ENCODE measurements at places on chromosomes 11 and 22.

DNA sequence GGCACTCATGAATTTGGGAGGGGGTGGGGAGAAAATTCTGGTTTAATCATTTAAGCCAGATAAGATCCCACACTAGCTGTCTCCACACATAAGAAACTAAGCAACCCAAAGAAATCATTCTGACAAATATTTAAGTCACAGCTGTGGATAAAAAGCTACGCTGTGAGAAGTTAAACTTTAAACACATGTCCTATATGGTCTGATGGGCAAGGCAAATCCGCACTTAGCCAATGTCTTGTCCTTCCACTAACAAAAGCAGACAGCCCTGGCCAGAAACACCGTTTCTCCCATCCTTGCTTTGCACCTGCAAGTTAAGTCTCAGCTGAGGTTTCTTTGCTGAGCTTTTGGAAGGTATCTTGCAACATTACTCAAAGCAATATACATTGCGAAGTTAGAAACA lies 68.0 kb downstream of the ETS1 start:
- DNase-seq, result no peak

GRCh38 chr11:112219476-112220232 lies 6.6 kb upstream of the PTS start:
- DNase-seq, result peak; percentile 61

GRCh38 chr11:1699771-1700170 lies 2.8 kb downstream of the KRTAP5-6 start:
- DNase-seq, result no peak

- no peak for DNase-seq
These were observed 9.0 kb upstream of the RASD2 start for GRCh38 chr22:35531676-35532075.

DNA sequence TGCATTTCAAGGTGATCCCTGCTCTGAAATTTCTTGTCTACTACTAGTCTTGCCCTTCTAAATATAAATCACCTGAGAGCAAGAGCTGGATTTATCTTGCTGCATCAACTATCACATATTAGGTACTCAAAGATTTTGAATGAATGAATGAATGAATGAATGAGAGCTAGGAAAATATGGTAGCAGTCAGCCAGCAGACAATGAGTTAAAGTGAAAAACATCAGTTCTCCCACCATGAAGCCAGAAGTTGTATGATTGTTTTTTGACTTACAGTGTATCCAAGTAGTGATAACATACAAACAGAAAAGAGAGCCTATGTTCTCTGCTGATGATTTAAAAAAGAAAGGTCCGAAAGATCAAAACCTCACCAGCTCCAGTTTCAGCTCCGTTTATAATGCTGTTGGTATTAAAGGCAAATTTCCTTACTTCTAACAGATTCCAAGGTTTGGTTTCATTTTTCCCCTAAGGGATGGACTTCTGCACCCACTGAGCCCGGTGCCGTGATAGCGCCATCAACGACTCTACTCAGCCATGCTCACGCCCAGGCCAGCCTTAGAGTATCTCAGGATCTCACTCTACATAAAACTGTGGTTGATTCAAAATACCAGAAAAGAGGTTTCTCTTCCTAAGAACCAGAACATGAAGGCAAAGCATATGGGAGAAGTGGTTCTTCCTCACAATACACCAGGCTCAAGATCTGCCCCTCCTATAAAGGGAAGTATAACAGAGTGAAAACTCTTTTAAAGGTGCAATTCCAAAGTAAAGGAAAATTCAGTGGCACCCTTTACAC lies 92.0 kb downstream of the SGSM3 start:
- no peak for DNase-seq

- peak; percentile 92 for DNase-seq
These were observed 128.9 kb downstream of the CCDC34 start for GRCh38 chr11:27234043-27234668.

GRCh38 chr22:49431551-49431950 lies 396.1 kb downstream of the BRD1 start:
- DNase-seq, result no peak

DNA sequence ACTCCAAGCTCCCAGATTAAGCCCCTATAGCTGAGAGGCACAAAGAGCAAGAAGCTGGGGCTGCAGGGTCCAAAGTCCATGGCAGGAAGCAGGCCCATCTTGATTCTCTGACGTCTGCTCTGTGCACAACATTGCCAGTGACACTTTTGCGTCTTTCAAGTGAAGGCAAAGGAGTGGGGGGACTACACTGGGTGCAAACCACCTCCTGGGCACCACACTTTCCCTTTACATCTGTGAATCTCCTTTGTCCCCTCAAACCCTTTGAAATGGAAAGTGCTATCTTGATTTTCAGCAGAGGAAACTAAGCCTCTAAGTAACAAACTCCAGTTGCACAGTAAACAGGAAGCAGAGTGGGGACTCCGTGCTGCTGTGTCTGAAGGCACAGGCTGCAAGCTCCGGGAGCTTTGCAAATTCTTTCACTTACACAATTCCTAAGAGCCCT lies 428.0 kb downstream of the LARGE1 start:
- DNase-seq, result no peak

GRCh38 chr22:46064966-46065666 lies 85.2 kb upstream of the PPARA start:
- no peak for DNase-seq

DNA sequence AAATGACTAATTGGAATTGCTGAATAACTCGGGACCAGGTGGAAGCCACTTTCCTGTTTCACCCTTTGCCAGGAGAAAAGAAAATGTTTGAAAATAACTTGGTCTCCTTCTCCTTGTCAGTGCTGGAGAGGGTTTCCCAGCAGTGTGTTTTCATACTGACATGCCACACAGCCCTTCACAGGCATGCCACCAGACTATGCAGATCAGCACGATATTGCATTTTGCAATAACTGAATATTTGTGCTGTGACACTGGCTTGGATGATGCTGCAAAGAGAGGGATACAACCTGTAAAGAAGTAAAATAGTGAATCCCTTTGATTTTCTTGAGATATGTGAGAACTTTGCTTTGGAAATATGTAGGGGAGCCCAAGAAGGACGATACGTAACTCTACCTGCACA lies 200.0 kb upstream of the NAV2 start:
- DNase-seq, result no peak

DNA sequence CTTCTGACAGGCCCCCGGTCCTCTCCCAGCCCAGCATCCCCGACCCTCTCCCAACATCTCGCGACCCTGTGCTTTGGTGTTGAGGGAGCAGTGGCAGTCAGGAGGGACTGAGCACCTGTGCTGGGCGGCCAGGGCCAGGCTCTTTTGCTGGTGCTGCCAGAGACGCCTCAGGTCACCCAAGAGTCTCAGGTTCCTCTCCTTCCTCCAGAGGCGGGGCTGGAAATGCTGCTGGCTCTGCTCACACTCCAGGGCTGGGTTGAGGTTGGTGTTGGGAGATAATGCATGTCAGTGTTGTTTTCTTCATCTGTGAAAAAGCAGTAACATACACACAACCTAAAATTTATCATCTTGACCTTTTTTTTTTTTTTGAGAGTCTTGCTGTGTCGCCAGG lies 1.2 kb upstream of the IGLL1 start:
- DNase-seq, result no peak

DNA sequence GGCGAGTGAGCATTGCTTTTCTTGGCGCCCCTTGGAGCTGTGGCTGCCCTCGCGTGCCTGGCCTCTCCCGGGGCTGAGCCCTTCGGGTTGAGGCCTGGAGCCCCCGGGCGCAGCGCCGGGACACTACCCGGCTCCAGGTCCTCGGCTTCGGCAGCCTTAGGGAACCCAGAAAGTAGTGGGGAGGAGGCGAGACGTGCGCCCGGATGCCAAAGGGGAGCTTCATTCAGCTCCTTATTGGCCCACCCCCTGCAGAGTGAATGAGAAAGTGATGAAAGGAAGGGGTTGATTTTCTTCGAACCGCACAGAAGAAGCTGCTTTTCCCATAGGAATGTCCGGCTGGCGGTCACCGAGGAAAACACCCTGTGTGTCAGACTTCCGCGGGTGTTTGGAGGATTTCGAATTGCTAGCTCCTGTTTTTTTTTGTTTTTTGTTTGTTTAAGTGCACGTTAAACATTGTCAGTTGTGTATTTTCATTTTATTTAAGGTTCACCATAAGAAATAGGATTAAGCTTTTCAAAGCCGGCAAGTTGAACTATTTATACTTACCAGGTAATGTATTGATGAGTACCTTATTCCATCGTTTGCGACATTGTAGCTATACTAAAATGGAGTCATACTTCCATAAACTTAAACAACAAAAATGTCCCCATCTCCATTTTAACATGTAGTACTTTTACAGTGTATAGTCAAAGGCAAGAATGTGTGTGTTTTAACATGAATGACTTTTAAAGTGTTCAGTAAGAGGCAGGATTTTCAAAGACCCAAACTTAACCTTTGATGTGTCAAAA lies 841 bp upstream of the EIF4G2 start:
- peak; percentile 86 for DNase-seq

- DNase-seq, result no peak
These were observed 5.7 kb downstream of the CELSR1 start for GRCh38 chr22:46531581-46532175.

- peak; percentile 53 for DNase-seq
These were observed 891.2 kb downstream of the KCNA4 start for GRCh38 chr11:29125606-29126005.

GRCh38 chr11:134153147-134153905 lies 70.4 kb downstream of the NCAPD3 start:
- no peak for DNase-seq

- no peak for DNase-seq
These were observed 24.6 kb downstream of the PPIL2 start for GRCh38 chr22:21690401-21690801.

GRCh38 chr22:45454275-45454674 lies 40.8 kb downstream of the RIBC2 start:
- DNase-seq, result peak; percentile 97

DNA sequence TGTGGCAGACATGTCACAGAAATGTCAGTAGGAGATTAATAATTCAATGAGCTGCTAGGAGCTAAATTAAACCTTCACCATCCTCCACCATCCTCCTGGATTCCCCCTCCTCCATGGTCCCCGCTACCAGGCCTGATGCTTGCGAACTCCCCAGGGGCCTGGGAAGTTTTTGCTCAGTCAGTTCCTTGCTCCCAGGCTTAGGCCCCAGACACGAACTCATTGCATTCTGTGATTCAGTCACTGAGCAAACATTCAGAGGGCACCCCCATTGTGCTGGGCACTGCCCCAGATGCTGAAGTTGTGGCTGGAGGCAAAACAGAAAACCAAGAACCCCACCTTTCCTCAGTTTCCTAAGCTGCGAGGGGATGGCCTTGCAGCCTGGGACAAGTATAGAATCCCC lies 14.3 kb downstream of the NPTXR start:
- peak; percentile 18 for DNase-seq

DNA sequence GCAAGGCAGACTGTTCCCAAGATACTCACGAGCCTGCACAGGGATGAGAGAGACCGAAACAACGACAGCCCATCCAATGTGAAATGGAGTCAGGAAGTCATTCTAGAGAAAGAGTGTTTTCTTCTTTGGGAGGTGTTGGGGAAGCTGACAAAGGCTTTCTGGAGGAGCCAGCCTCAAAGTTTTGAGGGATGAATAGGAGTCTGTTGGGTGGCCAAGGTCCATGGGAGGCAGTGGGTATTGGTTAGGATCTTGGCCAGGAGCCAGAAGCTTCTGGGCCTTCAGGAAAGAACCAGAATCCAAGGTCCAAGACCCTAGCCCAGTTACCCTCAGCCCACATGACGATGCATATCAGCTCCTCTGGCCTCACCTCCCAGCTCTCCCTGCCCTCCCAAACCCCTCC lies 59.9 kb upstream of the SHISAL1 start:
- DNase-seq, result no peak

DNA sequence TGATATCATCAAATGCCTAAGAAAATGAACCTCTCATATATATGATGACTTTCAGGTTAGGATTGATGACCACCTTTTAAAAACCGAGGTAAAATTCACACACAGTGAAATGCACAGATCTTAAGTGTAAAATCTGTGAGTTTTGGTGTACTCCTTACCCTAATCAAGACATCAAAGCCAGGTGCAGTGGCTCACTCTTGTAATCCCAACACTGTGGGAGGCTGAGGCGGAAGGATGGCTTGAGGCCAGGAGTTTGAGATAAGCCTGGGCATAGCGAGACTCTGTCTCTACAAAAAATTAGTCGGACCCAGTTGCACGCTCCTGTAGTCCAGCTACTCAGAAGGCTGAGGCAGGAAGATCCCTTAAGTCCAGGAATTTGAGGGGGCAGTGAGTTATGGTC lies 140.4 kb downstream of the UVRAG start:
- DNase-seq, result no peak

- peak; percentile 87 for DNase-seq
These were observed 40.5 kb downstream of the MICAL2 start for GRCh38 chr11:12150831-12151382.

- DNase-seq, result no peak
These were observed 27.4 kb downstream of the SEZ6L start for GRCh38 chr22:26196657-26197056.

DNA sequence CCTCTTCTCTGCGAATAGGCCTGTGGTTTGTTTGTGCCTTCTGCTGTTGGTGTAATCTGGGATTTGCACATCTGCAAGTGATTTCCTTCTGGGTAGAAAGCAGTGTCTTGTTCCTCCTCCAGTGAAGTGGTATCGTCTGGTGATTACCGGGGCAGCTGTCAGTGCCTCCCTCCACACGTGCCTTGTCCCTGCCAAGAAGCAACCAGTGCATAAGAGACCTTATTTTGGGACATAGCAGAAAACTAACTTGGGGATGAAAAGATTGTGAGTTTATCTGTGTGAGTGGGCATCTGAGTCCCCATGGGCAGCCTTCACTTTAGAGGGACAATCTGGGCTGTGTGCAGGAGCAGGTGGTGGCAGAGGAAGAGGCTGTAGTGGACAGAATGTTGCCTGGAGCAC lies 71.5 kb upstream of the SORL1-AS1 start:
- DNase-seq, result peak; percentile 60

DNA sequence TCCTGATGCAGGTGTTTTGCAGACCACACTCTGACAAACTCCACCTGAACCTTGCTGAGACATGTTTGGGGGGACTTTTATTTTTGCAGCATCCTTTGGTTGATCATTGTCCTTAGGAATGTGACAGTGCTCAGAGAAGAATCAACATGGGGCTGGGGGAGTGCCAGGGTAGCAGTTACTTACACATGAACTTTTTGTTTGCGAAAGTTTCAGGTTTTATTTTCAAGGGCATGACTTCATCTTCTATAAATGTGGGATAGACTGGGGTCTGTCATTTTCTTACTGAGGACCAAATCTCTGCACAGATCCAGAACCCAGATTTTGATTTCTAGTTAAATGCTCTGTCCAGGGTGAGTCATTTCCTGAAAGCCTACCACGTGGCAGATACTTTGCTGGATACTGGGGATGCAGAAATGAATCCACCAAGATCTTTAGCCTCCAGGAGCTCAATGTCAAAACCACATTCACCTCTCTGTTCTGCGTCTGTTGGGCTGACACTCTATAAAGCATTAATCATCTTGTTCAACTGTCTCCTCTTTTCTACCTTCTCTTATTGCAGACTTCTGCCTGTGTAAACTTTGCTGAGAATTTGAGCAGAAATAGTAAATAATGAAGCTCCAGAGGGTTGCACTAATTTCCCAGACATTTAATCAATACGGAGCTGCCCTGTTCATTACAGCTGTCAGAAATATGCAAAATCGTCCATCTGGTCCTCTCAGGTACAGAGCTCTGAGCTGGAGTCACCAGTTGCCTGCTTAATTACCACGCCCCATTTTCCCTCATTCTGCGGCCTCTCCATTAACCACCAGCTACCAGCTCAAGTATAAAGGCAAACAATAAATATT lies 387.9 kb downstream of the MIAT start:
- peak; percentile 50 for DNase-seq

- no peak for DNase-seq
These were observed 103.2 kb upstream of the GALNT18 start for GRCh38 chr11:11724994-11725393.

GRCh38 chr11:68652683-68653156 lies 31.6 kb upstream of the GAL start:
- no peak for DNase-seq

GRCh38 chr11:62994775-62995174 lies 10.0 kb upstream of the SLC22A6 start:
- DNase-seq, result no peak

GRCh38 chr11:57476757-57477506 lies 16.6 kb downstream of the RTN4RL2 start:
- peak; percentile 53 for DNase-seq
